ENCODE measurements at places on chromosomes 2 and 18.

DNA sequence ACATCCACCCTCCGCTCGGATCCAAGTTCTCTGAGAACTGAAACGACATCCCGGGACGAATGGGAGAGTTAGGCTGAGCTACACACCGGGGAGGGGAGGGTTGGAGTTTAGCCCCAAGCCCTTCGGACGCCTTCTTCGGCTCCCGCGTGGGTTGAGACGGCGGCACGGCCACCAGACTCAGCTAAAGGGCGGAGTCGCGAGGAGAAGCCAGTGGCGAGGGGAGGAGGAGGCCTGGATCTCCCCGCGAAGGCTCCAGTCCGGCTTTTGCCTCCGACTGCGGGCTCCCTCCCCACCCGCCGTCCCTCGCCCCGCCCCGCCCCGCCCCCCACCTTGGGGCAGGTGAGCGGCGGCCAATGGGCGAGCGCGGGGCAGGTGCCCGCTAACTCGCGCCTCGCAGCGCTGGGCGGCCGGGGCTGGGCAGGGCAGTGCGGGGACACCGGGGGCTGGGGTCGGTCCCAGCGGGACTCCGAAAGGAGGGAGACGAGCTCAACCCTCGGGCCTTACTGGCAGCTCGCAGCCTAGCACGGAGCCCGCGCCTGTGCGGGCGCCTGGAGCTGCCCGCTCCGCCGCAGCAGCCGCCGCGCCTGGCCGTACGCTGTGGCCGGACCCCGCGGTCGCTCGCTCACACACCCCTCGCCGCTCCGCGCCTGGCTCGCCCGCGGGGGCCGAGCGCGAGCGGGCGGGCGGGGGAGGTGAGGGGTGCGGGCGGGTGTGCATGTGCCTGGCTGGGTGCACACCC, at the start of gene EMX1:
Gene EMX1, plus strand, starts transcription at position 382 of the 739 bp plus-strand sequence. Its CDS starts 334 bp downstream, at position 716.
- DNase-seq = no peak

- no peak for DNase-seq
Observed at GRCh38 chr18:31677592-31677991, 6.8 kb downstream of the B4GALT6 start.

GRCh38 chr2:11622611-11623010, 47.4 kb downstream of the NTSR2 start:
- DNase-seq = no peak

GRCh38 chr2:49982871-49983270, 828.6 kb upstream of the FSHR start:
- DNase-seq = no peak

GRCh38 chr2:101596333-101596732, 101.2 kb upstream of the MAP4K4 start:
- no peak for DNase-seq

- no peak for DNase-seq
Observed at GRCh38 chr2:165497659-165498317, 28.3 kb downstream of the CSRNP3 start.

DNA sequence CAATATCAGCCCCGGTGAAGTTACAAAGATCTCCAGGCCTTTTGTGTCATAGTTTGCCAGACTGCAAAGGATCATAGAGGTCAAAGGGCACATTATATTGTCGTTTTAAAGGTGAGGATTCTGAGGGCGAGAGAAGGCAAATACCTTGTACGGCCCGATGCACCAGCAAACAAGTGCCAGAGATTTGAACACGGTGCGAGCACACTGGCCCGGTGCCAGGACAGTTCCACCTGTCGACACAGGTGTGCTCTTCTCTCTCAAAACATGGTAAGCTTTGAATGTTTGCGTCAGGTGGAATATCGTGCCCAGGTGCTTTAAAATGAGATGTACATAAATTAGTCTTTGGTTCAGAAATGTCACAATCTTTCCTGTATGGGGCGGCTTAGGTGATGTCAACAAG, 776.1 kb upstream of the ID2 start:
- no peak for DNase-seq

GRCh38 chr2:177015356-177015923, 197.2 kb upstream of the HNRNPA3 start:
- no peak for DNase-seq

- no peak for DNase-seq
Observed at GRCh38 chr2:67881816-67882215, 181.0 kb downstream of the C1D start.

DNA sequence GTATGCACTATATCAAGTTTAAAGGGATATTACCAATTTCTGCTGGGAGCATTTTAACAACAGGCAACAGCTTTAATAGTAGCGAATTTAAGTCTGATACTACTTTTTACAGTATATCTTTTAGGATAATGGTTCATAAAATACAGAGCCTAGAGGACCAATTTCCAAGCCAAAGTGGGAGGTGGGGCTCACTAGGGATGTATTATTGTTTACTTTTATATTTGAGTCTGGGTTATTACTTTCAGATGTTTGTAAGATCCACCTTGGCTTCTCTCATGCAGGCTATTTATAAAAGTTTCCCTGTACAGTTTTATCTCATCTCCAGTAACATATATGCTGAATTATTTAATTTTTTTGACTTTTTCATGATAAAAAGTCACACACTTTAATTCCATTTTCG, 242.0 kb downstream of the CMPK2 start:
- no peak for DNase-seq

- no peak for DNase-seq
Observed at GRCh38 chr2:159111346-159111927, 143.0 kb downstream of the TANC1 start.

GRCh38 chr2:31580321-31581117, at the start of gene SRD5A2:
Gene SRD5A2, minus strand, starts transcription at chr2:31580938. Its CDS starts 38 bp downstream, at chr2:31580900.
- no peak for DNase-seq

DNA sequence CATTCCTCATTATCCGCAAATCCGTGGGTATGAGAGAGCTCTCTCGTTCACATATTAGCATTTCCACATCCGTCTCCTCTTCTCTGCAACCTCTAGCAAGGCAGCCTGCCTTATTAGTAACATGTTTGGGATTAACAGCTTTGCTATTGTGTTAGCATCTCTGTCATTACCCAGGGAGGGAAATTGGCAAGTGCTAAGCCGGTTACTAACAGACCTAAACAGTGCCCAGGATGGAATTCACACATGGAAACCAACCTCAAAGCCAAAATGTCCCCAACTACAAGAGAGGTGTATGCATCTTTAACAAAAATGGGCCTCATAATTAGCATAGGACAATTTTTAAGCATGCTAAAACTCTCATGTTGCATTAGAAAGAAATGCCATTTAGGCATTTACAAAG, 309.0 kb upstream of the MEIS1 start:
- no peak for DNase-seq

GRCh38 chr18:907885-908757, 3.5 kb downstream of the ADCYAP1 start:
- DNase-seq = no peak

- no peak for DNase-seq
Observed at GRCh38 chr2:172230889-172231401, 128.2 kb upstream of the DLX2 start.

DNA sequence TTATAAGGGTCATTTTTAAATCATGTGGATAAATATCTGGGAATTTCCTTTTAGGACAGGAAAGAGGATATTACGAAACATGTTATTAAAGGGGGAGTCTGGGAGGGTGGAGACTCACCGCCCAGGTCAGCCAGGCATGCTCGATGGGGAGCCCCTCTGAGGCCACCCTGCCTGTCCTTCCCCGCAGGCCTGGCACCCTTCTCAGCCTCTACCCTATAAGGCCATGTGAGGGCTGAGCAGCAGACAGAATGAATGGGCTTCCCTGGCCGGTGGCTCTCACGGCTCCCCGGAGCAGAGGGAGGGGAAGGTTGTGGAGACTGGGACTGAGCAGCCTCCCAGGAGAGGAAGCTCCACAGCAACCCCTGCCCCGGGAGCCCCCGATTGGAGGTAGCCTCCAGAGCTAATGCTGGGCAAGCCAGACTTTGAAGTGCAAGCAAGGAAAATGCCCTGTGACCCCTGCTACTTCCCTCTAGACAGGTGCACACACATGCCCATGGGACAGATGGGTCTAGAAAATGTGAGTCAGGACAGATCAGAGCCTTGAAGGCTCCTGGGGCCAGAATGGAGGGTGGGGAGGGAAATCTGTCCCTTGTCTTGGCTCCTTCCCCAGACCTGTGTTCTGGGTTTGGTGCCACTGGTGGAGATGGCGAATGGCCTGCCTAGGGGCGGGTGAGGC, 13.2 kb upstream of the ARMC9 start:
- no peak for DNase-seq

DNA sequence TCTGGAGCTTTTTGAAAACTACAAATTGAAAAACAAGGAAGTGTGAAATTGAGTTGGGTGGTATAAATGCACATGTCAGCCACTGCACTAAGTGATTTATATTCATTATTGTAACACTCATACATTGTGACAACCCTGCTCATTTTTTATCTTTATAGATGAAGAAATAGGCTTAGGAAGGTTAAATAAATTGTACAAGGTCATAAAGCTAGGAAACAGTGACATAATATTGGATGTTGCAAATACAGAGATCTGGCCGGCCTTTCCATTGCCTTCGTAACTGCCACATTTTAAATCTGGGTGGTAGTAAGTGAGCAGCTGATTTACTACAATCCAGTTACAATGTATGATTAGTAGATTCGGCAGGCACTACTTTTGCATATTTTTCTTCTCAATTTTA, 76.6 kb upstream of the LPIN2 start:
- no peak for DNase-seq

DNA sequence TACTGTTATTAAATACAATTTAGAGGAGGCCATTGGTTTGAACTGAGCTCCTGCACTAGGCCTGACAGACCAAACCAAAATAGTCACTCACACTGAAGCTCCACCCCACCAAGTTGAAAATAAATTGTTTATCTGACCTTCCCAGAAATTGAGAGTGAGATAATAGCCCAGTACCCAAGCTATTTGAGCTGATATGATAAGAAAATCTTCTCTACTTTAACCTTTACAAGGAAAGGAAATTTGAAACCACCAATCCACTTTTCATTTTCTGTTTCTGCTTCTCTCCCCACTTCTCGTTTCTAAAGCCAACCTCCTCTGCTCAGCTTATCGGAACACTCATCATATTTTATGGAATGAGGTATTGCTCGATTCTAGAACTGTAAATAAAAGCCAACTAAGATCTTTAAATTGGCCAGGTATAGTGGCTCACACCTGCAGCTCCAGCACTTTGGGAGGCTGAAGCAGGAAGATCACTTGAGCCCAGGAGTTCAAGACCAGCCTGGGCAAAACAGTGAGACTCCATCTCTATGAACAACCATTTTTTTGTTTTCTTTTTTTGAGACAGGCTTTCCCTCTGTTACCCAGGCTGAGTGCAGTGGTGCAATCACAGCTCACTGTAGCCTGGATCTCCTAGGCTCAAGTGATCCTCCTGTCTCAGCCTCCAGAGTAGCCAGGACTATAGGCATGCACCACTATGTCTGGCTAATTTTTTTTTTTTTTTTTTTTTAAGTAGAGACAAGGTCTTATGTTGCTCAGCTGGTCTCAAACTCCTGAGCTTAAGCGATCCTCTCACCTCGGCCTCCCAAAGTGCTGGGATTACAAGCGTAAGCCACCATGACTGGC, 13.3 kb upstream of the GALM start:
- DNase-seq = no peak

DNA sequence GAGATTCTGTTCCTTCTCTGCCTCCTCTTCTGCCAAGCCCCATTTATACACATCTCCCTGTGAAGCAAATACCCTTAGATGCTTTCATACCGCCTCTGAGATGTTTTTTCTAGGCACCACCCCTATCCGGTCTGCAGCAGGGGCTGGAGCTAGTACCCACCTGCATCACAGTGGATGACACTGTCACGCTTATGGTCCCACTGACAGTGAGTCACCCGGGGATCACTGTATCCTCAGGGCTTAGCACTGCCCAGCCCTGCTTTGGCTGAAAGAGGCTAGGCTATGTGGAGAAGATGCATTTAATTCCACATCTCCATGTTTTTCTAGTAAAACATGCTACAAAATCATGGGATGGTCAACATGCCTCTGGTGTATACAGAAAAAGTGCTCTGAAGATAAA, 9.9 kb downstream of the FABP1 start:
- DNase-seq = no peak

GRCh38 chr18:37465958-37466357, 99.6 kb downstream of the CELF4 start:
- no peak for DNase-seq

GRCh38 chr2:238069877-238070276, 9.1 kb downstream of the SCLY start:
- DNase-seq = no peak

- DNase-seq = no peak
Observed at GRCh38 chr2:199070322-199070949, 387.3 kb downstream of the SATB2 start.

DNA sequence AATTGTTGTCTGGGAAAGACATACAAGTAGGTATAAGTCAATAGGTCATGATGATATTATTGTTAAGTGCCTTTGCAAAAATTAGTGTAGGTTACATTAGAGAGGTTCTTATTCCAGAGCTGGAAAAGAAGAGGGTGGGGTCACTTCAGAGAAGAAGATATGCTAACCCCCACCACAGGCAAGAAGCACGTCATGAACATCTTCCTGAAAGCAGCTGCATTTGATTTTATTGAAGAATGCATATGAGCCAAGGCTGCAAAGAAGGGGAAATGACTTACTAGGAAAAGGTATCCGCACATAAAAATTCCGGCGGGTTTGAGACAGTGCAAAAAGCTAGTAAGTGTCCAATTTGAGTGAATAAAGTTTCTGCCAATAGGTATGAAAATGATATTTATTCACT, 195.3 kb upstream of the CDH2 start:
- DNase-seq = no peak
